Lung (tissue), 17 donors: ENCODE measurements at places on chromosomes 6 and 20. TPM values are rescaled to one million over a fixed set of nuclear protein-coding genes. Genes with fewer than 3 reads are reported as not detected.
A peak's percentile ranks its signal among the peaks of the same experiment; 100 is the strongest.

DNA sequence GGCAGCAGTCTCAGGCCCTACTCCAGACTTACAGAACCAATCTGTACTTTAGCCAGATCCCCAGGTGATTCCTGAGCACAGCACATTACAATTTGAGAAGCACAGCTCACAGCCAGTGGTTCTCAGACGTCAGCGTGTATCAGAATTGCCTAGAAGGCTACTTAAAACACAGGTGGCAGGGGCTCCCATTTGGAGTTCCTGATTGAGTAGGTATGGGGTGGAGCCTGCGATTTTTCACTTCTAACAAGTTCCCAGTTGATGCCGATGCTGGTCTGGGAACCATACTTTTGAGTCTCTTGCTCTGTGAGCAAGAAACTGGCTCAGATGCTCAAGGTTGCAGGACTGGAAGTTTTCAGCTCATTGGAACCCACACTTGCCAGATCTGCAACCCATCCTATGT, 89.5 kb downstream of the ZFP64 start:
- no peak overlapping the region for H3K27ac ChIP-seq
- H3K27me3 ChIP-seq, result peaks cover 6% of the 10 kb centered on the region
- DNase-seq, result no peak
- H3K4me3 ChIP-seq, result no peak overlapping the region
- peaks cover 2% of the 10 kb centered on the region for H3K36me3 ChIP-seq

Gene TRIM38
- polyA plus RNA-seq, result 7.2 TPM

DNA sequence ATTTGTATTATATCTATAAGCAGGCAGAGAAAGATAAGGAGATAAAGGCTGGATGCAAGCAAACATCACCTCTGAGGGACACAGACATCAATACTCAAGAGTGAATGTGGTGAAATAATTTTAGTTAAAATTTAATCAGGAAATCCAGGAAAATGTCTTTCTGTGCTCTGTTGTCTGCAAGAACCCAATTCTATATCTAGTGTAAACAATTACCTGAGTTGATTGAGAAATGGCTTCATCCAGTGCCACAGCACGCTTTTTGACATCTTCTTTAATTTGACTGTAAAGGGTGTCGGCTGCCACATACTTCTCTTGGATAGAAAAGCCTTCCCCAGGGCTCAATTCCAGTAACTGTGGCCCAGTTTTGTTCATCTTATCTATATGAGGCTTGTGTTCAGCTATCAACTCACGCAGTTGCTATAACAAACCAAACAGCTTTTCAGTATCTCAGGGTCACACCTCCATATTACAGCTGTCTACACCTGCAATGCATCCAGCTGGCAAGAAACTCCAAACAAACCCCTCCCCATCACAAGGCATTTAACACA, 131.6 kb downstream of the DST start:
- H3K27me3 ChIP-seq, result no peaks in the 10 kb centered on the region
- no peak overlapping the region for H3K4me3 ChIP-seq
- H3K4me1 ChIP-seq, result no peaks in the 10 kb centered on the region
- peak overlapping the region; percentile 68 for H3K27ac ChIP-seq
- peaks cover 61% of the 10 kb centered on the region for H3K36me3 ChIP-seq

Gene GRM4
- polyA plus RNA-seq, result 0.02 TPM

Gene COL9A3
- 3.7 TPM for polyA plus RNA-seq

Gene TSBP1
- polyA plus RNA-seq, result not detected

Gene FAM83C
- not detected for polyA plus RNA-seq

DNA sequence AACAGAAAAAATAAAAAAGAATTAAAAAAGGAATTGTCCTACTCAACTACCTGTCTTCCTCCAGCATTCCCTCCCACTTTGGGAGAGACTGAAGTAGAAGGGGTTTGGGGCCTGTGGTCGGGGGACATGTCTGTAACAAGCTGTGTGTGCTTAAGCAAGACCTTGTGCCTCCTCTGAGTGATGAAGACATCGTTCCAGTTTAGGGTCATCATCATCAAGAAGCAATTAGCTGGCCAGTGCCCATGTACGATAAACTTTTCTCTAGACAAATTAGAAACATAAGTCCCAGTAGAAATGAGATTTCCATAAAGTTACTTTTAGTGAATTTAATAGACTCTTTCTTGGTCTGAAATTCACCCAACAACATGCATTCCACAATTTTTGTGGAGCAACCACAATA, 272.9 kb downstream of the ZNF217 start:
- H3K36me3 ChIP-seq, result no peaks in the 10 kb centered on the region
- no peak overlapping the region for H3K4me3 ChIP-seq
- H3K27ac ChIP-seq, result no peak overlapping the region
- no peaks in the 10 kb centered on the region for H3K4me1 ChIP-seq
- DNase-seq, result peak; percentile 22

DNA sequence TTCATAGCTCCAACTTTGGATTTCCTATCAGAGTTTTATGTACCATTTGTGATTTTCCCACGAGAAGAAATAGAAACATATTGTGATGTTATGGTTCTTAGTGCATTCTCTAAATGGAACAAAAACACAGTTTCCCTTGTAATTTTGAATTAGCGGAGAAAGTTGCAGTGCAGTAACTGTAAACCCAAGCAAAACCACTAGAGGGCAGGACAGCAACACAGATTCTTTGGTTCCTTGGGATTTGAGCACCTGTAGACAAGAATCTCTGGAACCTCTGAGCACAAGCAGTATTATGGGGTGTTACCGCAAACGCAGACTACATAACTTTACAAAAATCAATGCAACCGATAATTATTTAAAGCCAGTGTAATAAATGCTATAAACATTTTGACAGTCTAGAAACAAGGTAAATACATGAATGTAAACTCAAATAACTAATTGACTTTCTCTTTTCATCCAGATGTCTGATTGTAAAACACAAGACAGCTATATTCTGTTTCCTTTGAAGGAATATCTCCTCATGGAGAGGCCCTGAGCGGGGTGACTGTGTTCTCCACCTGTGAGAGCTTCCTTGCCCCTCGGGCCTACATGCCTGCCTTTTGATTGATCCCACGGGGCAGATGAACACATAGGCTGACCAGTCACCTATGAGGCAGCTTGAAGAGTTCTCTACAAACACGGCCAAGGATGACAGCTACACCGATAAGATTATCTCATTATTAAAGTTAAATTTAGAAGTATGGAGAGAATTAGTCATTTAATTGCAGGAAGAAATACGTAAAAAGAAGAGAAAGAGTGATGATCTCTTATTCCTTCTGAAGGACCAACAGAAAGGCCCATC, 67.5 kb upstream of the COL21A1 start:
- H3K4me3 ChIP-seq, result no peak overlapping the region
- H3K4me1 ChIP-seq, result peaks cover 31% of the 10 kb centered on the region
- DNase-seq, result no peak
- H3K36me3 ChIP-seq, result no peaks in the 10 kb centered on the region
- no peak overlapping the region for H3K27ac ChIP-seq

Gene ADTRP
- polyA plus RNA-seq, result 4.0 TPM

DNA sequence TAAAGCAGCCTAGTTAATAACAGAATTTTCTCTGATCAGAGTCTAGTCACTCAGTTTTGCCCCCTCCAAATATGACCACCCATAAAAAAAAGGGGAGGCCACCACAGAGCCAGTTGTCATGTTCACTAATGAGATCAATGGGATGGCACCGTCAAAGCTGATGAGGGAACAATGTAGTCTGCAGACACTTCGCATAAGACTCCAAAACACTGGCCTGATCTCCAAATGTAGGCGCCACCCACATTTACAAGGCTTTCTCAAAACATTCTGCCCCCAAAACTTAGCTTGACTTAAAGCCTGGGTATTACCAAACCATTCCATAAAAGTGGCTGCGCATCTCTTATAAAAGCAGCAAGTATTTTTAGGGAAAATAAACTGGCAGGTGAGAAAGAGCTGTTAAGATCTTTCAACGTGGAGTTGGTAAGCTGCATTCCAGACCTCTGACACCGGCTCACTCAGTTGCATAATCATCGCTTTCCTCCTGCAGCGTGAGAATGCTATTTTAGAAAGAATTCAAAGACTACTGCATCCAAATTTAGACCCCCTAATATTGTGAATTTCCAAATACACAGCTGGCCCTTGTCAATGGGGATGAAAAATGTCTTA, 59.3 kb downstream of the TBC1D7 start:
- H3K27me3 ChIP-seq, result no peaks in the 10 kb centered on the region
- no peak for DNase-seq
- H3K36me3 ChIP-seq, result peaks cover 4% of the 10 kb centered on the region
- H3K4me1 ChIP-seq, result no peaks in the 10 kb centered on the region
- no peak overlapping the region for H3K4me3 ChIP-seq
- peak overlapping the region; percentile 13 for H3K27ac ChIP-seq

- no peak overlapping the region for H3K27ac ChIP-seq
- H3K36me3 ChIP-seq, result peaks cover 20% of the 10 kb centered on the region
- H3K27me3 ChIP-seq, result no peaks in the 10 kb centered on the region
- DNase-seq, result no peak
Observed at GRCh38 chr20:39016041-39016440, 53.9 kb downstream of the DHX35 start.

Gene ZC2HC1B
- not detected for polyA plus RNA-seq

DNA sequence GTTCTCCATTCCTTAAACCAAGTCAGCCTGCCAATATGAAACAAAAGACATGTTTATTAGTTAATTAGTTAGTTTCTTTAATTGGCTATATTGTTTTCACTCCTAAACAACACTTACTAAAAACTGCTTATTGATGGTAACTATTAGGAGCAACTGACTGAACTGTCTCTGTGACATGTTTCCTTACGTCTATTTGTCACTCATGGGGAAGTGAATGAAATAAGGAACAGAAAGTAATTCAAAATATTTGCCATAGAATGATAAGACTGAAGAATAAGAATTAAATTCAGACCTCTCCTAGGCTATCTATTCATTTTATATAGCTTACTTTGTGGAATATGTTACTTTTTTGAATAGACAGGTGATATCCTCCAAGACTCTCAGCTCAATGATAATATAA, 217.2 kb downstream of the LAMA2 start:
- no peaks in the 10 kb centered on the region for H3K27me3 ChIP-seq
- peaks cover 15% of the 10 kb centered on the region for H3K4me1 ChIP-seq
- H3K27ac ChIP-seq, result no peak overlapping the region
- DNase-seq, result no peak
- H3K4me3 ChIP-seq, result no peak overlapping the region
